ENCODE measurements at places on chromosomes 2 and 18. TPM values are rescaled to one million over a fixed set of nuclear protein-coding genes. Genes with fewer than 3 reads are reported as not detected.

- DNase-seq, result no peak
Observed at GRCh38 chr18:28065793-28066186, 111.1 kb downstream of the CDH2 start.

GRCh38 chr2:154623819-154624218, 74.7 kb upstream of the KCNJ3 start:
- DNase-seq, result peak; percentile 21

PTPN18 gene
- total RNA-seq, result 12.9 TPM

DNA sequence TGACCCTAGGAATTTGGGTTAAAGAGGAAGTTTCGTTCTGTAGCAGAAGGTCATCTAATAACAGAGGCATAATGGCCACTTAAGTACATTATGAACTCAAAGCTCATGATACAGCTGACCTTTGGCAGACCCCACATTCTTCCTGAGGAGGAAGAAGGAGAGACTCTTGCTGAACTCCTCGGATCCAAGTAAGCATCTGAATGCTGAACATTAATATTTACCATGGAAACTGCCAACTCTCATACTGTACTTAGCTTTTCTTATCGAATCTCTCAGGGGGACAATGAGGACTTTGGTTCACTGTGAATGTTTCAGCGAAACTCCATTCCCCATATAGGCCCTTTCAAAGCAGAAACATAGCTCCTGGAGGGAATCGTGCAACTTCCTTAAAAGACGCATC, 781.4 kb upstream of the GYPC start:
- no peak for DNase-seq

ARHGEF33 gene
- 1.7 TPM for total RNA-seq

- no peak for DNase-seq
Observed at GRCh38 chr2:27039426-27039825, 6.7 kb downstream of the TMEM214 start.

DNA sequence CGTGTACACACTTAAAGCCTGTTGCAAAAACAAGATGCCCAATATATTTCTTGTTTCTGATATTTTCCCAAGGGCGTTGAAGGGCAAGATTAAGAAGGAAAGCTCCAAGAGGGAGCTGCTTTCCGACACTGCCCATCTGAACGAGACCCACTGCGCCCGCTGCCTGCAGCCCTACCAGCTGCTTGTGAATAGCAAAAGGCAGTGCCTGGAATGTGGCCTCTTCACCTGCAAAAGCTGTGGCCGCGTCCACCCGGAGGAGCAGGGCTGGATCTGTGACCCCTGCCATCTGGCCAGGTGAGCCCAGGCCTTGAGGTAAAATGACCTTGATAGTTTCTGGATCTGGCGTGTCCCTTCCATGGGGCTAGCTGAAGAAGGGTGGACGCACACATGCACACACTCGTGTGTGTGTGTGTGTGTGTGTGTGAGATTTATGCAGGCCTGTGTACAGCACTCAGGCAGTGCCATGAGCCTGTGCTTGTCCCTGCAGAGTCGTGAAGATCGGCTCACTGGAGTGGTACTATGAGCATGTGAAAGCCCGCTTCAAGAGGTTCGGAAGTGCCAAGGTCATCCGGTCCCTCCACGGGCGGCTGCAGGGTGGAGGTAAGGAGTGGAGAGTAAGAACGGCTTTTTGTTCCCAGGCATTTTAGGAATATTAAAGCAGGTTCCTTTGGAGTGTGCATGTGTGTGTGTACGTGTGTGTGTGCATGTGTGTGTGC, 23.6 kb downstream of the MLPH start:
- no peak for DNase-seq

TCF4 gene
- 356 TPM for total RNA-seq

DNA sequence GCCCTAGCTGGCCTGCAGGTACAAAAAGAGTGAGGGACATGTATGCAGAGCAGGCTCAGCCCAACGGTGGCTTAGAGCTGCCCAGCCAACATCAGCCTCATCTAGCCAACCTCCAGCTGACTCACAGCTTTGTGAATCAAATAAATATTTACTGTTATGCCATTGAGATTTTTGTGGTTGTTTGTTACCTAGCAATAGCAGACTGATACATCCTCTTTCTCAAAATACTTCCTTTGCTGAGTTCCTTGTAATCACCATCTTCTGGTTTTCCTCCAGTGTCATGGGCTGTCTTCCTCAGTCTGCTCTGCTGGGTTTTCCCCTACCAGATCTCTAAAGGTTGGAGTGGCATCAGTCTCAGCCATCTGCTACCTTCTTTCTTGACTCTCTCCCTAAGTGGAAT, 126.6 kb upstream of the SLC1A4 start:
- no peak for DNase-seq

CDH2 gene
- 5.4 TPM for total RNA-seq

CABYR gene
- total RNA-seq, result 2.9 TPM

DNA sequence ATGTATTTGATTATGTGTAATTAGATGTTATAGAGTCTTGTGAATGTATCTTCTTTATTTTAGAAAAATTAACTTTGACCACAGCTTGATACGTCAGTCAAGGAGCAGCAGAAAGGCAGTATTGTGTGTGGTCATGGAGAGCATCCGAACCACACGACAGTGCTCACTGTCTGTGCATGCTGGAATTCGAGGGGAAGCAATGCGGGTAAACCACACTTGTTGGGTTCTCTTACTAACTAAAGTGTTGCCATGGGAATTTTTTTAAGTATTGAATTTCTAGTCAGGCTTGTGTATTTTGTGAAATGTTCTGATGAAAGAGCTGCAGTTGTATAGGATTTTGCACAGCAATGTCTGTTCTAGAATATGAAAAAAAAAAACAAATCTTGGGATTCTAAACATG, 4.8 kb downstream of the PJVK start:
- no peak for DNase-seq

GRCh38 chr2:110853516-110853915, 121.1 kb downstream of the ACOXL start:
- DNase-seq, result no peak

GRCh38 chr2:30105556-30105955, 41.3 kb upstream of the YPEL5 start:
- no peak for DNase-seq

GRCh38 chr2:168028362-168028761, 219.0 kb downstream of the STK39 start:
- no peak for DNase-seq

DNA sequence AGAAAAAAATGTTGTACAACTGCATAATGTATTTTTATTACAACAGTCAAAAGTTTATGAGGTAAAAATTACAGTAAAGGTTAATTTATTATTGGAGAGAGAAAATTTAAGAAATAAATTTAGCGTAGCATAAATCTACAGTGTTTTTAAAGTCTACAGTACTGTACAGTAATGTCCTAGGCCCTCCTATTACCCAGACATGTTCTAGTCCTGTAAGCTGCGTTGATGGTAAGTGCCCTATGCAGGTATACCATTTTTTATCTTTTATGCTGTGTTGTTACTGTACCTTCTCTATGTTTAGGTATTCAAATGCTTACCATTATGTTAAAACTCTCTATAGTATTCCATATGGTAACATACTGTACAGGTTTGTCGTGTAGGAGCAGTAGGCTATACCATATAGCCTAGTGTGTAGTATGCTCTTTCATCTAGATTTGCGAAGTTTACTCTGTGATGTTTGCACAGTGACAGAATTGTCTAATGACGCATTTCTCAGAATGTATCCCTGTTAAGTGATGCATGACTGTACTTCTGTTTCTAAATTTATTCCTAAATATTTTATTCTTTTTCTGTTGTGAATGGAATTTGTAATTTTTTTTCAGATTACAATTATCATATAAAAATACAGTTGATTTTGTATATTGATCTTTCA, 24.5 kb downstream of the ABI2 start:
- DNase-seq, result no peak

DNA sequence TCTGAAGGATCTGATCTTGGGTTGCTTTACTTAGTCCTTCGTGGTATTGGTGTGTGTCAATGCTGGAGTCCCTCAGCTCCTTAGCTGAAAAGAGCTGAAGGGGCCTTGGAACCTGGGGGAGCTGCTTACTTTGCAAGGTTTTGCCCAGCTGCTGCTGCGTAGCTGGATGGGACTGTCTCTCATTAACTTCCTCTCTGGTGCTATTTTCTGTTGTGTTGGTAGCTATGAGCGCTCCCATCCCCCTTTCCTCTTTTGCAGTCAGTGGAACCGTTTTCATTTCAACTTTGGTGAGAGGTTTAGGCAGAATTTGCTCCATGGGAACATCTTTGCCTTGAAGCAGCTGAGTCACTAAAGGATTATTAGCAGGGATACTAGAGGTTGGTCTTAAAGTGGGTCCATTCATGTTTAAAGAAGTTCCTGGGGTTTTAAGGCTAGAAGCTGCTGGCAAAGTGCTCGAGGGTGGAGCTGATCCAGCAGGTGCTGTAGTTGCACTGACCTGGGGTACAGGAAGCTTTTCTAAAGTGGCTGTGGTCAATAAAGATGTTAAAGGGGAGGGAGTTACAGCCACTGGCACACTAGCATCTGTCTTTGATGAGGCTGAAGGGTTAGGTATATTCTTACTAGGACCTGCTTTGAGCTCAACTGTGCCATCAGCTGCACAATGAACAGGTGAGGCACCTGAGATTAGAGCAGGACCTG, 69.9 kb upstream of the DTNB start:
- no peak for DNase-seq

DNA sequence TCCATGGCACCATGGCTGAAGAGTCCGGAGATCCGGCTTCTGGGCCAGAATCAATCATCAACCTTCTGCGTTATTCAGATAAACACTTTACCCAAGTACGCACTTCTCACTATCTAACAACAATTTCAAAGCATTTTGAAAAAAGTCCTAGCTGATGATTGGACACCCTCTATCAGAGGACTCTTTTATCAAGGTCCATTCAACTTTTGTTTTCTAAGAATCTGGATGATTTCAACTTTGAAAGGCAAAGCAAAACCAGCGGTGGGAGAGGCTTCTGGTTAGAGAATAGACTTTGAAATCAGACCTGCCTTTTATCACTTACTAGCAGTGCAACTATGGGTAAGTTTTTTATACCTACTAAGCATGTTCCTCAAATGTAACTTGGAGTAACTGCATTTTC, 293.6 kb upstream of the TNP1 start:
- DNase-seq, result no peak

FABP1 gene
- not detected for total RNA-seq

MEP1B gene
- total RNA-seq, result not detected

DNA sequence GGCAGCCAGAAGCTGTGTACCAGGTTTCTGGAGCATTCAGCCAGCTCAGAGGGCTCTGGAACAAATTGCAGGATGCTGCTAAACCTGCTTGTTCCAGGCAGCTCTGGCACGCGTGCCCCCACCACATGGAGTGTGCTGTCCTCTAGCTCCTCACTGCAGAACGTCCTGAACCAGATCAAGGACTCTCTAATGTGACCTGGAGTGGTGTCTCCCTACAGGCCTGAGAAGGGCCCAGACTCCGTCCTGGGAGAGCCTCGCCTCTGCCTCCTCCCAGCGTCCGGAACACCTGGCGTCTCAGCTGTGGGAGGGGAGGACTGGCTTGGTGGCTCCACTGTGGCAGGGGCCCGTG, 115.6 kb upstream of the GPC1 start:
- DNase-seq, result no peak

DNA sequence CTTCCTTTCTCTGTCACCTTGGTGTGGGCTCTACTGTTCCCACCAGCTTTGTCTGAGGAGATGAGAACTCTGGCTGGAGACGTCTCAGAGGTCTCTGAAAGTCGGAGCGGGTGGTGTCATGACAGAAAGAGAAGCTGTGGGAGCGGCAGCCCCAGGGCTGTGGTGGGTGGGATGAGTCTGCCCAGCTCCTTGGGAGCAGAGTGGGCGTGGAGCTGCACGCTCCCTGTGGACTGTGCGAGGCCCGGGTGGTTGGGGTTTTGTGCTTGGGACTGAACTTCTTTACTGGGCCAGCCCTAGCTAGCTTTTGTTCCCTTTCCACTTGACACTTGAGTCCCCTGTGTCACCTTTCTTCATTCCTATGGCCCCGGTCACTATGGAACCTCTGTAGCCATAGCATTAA, 10.4 kb downstream of the TOGARAM2 start:
- no peak for DNase-seq

DNA sequence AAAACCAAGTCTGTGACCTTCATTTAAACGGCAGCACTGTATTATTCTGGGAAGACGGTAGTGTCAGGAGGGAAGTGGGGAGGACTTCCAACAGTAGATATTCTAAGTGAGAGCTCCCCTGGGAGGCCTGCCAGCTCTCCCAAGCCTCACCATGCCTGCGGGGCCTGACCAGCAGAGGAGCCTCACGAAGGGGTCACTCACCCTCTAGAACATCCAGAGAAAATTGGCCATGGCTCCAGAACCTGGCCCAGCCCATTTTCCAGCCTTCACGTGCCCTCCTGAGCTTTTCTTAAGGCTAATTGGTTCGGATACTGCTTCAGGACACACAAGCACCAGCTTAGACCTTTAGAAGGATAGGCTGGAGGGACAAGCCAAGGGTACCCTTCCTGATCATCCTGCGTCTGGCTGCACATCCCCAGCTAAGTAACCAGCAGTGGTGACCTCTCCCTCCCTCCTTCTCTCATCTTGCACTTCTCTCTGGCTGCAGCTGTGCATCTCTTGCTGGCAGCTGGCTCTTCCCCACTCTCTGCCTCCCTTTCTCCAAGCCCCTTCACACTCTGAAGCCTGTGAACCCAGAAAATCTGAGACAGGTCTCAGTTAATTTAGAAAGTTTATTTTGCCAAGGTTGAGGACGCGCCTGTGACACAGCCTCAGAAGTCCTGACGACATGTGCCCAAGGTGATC, 120.1 kb upstream of the PKDCC start:
- no peak for DNase-seq

DNA sequence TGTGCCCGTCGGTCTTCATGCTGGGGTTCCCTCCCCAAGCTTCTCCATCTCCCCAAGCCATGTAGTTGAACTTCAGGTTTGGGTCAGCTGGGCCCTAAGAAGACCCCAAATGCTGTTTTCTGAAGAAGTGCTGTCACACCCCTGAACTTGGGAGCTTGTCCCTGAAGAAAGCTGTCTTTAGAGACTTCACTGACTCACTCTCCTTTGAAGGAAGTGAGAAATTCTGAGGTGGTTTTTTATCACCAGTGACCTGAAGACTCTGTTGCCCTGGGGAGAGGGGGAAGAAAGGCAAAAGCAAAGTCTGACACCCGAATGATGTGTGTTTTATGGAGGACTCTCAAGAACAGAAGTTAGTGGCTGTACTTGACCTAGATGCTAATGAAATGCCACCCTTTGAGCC, 83.6 kb upstream of the BCL2L11 start:
- DNase-seq, result no peak

NDC80 gene
- total RNA-seq, result 9.8 TPM

DNA sequence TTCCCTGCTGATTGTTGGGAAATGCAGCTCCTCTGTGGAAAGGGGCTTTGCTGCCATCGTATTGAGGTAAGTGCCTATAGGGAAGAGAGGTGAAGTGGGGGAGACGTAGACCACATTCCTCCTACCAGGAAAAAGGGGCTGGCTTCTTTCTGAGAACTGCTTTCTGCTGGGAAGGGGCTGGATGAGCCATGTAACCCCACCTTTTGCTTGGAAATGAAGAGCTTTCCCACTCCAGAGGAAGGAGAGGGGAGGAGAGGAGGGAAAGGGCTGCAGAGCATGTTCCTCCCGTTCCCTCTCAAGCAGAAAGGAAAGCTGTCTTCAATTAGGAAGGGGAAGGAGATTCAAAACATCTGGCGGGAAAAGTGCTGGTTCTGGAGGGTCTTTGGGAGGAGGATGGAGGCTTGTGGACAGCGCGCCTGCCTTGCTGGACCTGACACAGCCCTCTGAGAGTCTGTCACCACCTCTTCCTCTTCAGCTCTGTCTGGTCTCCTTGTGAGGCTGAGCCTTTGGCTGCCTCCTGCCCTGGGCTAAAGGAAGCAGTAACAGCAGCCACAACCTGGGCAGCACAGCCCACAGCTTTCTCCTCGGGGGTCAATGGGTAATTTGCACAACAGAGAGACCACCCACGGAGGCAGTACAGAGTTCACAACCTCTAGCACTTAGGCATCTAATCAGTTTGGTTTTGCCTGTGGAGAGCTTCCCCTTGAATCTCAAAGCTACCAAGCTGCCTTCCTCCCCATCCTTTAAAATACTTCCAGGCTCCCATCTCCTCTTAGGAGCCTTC, 410.0 kb upstream of the TNP1 start:
- DNase-seq, result no peak
